ENCODE measurements at places on chromosomes 11 and 22. TPM values are rescaled to one million over a fixed set of nuclear protein-coding genes. Genes with fewer than 3 reads are reported as not detected.

- H3K4me1 ChIP-seq, result peaks cover 2% of the 10 kb centered on the region
- H3K27ac ChIP-seq, result no peak overlapping the region
- no peak overlapping the region for H3K4me3 ChIP-seq
- no peak for DNase-seq
- no peaks in the 10 kb centered on the region for H3K36me3 ChIP-seq
- H3K27me3 ChIP-seq, result no peaks in the 10 kb centered on the region
Measured at GRCh38 chr11:33622186-33622585, 78.4 kb downstream of the C11orf91 start.

- no peak for DNase-seq
- H3K4me3 ChIP-seq, result no peak overlapping the region
- H3K27ac ChIP-seq, result no peak overlapping the region
- no peaks in the 10 kb centered on the region for H3K27me3 ChIP-seq
- no peaks in the 10 kb centered on the region for H3K36me3 ChIP-seq
Measured at GRCh38 chr11:9899676-9900075, 235.8 kb downstream of the SWAP70 start.

- H3K36me3 ChIP-seq, result no peaks in the 10 kb centered on the region
- H3K27ac ChIP-seq, result no peak overlapping the region
- no peaks in the 10 kb centered on the region for H3K27me3 ChIP-seq
- H3K4me3 ChIP-seq, result no peak overlapping the region
- peaks cover 12% of the 10 kb centered on the region for H3K4me1 ChIP-seq
Measured at GRCh38 chr22:19610518-19611253, 86.5 kb upstream of the CLDN5 start.

DNA sequence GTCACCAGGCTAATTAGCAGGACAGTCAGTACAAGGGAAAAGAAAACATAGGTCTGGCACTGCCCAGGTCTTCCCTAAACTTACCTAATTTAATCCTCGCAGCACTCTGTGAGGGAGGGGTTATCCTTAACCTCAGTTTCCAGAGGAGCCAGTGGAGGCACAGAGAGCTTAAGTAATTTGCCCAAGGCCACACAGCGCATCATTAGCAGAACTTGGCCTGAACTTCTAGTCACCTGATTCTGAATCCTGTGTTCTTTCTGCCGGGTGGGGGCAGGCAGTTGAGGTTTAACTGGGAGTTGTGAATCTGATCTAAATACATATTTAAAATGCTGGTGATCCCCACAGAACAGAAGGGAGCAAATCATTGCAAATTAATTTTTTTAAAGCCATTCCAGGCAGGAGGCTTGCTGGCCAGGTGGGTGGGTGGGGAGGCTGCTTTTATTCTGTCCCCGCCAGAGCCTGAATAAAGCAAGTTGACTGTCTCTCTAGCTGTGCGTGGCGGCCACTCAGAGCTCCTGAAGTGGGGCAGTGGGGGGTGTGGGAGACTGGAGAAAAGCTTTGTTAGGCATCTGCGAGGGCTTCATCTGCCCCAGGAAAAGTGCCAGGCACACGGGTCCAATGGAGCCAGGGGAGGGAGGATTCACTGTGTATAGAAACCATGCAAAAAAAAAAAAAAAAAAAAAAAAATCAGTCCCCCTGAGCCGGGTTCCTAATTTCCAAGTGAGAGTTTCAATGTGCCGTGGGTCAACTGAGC lies 66.1 kb downstream of the NFAM1 start:
- H3K4me1 ChIP-seq, result peaks cover 14% of the 10 kb centered on the region
- DNase-seq, result no peak
- no peaks in the 10 kb centered on the region for H3K27me3 ChIP-seq
- H3K4me3 ChIP-seq, result no peak overlapping the region
- H3K27ac ChIP-seq, result no peak overlapping the region

GRCh38 chr11:115716601-115717529 lies 212.7 kb upstream of the CADM1 start:
- no peaks in the 10 kb centered on the region for H3K36me3 ChIP-seq
- H3K27me3 ChIP-seq, result no peaks in the 10 kb centered on the region
- no peak for DNase-seq
- H3K4me1 ChIP-seq, result peaks cover 5% of the 10 kb centered on the region

DNA sequence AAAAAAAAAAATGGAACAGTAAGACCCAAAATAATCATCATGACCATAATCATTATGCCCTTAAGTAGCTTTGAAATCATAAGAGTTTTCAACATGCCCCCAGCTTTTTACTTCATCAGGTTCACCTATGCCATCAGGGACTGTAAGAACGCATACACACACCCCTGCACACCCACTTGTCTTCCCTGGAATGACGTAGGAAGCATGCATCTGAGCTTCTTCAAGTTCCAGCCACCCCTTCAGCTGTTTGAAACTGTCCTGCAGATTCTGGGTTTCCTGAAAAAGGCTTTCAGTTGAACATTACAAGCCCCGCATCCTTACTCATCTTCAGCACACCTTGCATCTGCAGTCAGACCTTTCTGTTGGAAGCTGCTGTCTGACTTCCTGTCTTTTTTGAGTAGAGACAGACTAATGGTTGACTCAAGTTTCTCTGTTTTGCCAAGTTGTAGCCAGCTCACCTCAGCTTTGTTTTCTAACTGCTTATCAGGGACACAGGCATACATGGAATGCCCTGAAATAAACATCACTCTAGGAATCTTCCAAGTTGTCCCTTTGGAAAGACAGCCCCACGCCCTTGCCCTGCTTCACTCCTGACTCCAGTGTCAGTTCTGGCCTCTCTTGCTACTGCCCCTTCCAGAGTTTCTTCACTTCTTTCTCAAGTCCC lies 37.0 kb downstream of the ARHGAP1 start:
- no peaks in the 10 kb centered on the region for H3K4me1 ChIP-seq
- no peak for DNase-seq
- peaks cover 15% of the 10 kb centered on the region for H3K36me3 ChIP-seq
- no peaks in the 10 kb centered on the region for H3K27me3 ChIP-seq
- no peak overlapping the region for H3K27ac ChIP-seq

PANX1 gene
- total RNA-seq, result 14.1 TPM

MYBPC3 gene
- not detected for total RNA-seq

NTM gene
- total RNA-seq, result 1.1 TPM

All from liver (tissue), 10 donors.